ENCODE measurements at places on chromosomes 5 and 9. TPM values are rescaled to one million over a fixed set of nuclear protein-coding genes. Genes with fewer than 3 reads are reported as not detected.

Gene CDKN2A
- 0.57 TPM for total RNA-seq

Gene PARP8
- total RNA-seq, result 20.1 TPM

Gene SPINK7
- total RNA-seq, result not detected

Gene ZBTB5
- 10.2 TPM for total RNA-seq

Gene SLC4A9
- total RNA-seq, result 0.07 TPM
